Lower leg skin (tissue), 4 donors: ENCODE measurements at places on chromosomes 6 and 20. TPM values are rescaled to one million over a fixed set of nuclear protein-coding genes. Genes with fewer than 3 reads are reported as not detected.

Gene CST2
- total RNA-seq, result not detected

DNA sequence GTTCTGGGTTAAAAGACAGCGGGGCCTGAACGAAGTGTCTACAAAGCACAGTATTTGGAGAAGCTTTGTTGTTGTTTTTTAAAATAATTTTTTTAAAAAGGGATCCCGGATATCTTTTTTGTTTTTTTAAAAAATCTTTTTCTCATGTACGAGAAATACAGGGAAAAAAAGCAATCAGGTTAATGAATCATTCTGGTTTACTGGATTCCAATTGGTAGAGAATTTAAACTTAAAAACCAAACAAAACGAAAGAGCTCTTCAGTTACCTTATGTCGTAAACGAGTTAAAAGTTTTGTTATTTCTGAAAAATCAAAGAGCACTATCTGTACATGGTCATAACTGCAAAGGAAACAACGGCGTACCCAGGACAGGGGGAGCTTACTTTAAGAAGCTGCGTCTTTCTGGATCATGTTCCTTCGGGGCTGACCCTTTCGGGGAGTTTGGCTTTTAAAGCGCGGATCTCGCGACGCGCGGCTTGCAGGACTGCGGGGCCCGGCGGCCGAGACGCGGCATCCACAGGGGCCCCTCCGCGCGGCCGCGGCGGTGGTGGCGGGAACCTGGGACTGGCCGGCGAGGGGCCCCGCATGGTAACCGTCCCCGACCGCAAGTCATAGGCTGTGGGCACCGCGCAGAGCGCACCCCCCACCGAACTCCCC lies 927 bp downstream of the IL20RA start:
- DNase-seq, result no peak

DNA sequence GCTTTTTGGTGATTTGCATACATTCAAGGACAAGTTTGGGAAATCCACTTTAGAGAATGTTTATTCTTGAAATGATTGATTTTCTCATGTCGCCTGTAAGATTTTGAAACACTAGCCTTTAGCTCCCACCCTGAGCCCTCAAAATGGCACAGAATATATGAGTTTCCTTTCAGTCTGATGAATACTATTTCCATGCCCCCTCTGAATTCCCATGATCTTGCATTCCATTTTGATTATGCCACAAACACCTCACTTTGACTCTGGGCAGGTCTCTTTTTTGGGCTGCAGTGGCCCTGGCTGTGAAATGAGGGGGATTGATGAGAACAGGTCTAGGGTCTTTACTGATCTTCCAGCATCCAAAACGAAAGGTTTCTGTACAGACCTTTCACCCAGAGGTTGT lies 50.4 kb downstream of the SULF2 start:
- no peak for DNase-seq

- no peak for DNase-seq
Measured at GRCh38 chr6:26225848-26226578, 138.8 kb downstream of the HFE start.

Gene STMND1
- total RNA-seq, result not detected

Gene DACT2
- 11.8 TPM for total RNA-seq

GRCh38 chr6:27901801-27902200 lies 10.4 kb downstream of the OR2B2 start:
- no peak for DNase-seq

Gene BYSL
- 12.2 TPM for total RNA-seq

DNA sequence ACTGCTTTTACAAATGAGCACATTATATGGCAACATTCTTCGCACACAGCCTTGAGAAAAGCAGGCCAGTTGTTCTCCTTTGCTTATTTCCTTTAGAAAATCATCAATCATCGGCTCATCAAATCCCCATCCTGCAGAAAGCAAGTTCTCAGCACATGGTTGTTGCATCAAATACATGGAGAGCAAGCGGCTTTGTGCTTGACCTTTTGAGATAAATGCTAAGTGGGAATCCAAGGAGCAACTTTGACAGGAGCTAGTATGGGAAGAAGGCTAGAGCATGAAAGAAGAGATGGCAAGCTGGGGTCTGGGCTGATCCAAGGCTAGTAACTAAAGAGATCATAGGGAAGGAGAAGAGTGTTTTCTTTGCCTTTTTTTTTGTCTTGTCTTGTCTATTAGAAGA lies 43.2 kb upstream of the ADTRP start:
- DNase-seq, result no peak

Gene SALL4
- total RNA-seq, result 0.13 TPM

DNA sequence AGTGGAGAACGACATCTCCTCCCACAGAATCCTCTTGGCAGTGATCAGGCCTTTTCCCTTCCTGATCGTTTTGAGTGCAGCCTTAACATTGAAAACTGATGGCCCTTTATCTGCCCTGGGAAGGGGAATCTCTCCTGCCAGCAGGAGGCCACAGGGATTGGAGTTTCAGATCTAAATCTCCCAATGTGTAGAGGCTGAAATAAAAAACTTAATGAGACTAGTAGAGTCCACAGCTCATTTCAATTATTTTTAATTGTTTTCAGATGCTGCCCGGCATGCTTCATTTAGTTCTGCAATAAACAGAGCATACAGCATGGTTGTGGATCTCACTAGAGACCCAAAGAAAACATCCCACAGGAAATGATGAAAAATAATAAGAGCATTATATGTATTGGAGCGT lies 662.2 kb upstream of the HS3ST5 start:
- no peak for DNase-seq
